Urothelium cell line (cell line): ENCODE measurements at places on chromosomes 16 and 17.

- DNase-seq: no peak
Observed at GRCh38 chr17:39671651-39672521, 3.6 kb downstream of the PNMT start.

GRCh38 chr17:35299135-35299534, 56.3 kb downstream of the SLFN5 start:
- DNase-seq: no peak

GRCh38 chr16:9081843-9082242, 9.6 kb upstream of the HAPSTR1 start:
- no peak for DNase-seq

GRCh38 chr16:1084971-1085370, 11.1 kb downstream of the C1QTNF8 start:
- DNase-seq: no peak

DNA sequence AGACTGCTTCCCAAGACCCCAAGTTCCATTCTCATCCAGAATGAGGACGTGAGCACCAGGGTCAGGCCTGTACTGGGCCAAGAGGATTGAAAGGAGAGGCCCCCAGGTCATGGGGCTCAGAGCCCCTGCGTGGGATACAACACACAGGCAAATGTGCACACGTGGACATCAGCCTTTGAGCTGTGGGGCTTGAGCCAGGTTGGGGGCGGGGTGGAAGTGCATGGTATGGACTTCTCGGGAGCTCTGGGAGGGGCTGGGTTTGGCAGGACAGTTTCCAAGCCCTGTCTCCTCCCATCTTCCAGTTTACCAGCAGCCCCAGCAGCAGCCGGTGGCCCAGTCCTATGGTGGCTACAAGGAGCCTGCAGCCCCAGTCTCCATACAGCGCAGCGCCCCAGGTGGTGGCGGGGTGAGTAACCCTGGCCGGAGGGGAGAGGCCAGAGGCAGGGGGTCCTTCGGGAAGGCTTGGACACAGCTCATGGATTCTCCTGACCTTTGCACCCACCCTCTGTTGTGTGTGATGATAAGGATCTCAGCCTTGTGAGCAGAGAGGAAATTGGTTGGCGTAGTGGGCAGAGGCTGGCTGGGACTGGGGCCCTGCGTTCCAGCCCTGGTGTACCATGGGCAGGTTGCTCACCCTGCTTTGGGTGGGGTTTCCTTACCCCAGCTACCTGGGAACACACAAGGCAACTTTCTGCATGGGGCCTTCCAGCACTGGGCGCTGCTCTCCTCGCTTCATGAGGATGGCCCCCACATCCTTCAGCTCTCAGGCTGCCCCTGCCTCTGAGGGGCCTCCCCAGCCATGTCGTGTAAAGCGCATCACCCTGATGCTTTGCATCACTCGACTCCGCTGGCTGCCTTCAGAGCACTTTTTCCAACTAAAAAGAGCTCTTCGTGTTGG, 10.4 kb upstream of the LASP1NB start:
- DNase-seq: no peak
